ENCODE measurements at places on chromosomes 3 and 15. TPM values are rescaled to one million over a fixed set of nuclear protein-coding genes. Genes with fewer than 3 reads are reported as not detected.

Gene ARPP21
- total RNA-seq: 0.49 TPM

Gene PAQR5
- total RNA-seq: 0.81 TPM

Gene TAGLN3
- 11.9 TPM for total RNA-seq

Gene STAG1
- 9.5 TPM for total RNA-seq

Gene MST1
- total RNA-seq: 61.0 TPM

Gene C3orf22
- total RNA-seq: not detected

Gene STRIT1
- not detected for total RNA-seq

Gene PLS1
- total RNA-seq: 10.8 TPM

Gene ECE2
- total RNA-seq: not detected

Gene AMOTL2
- 198 TPM for total RNA-seq

Gene EPHA3
- total RNA-seq: 0.81 TPM

Gene HACD2
- 19.1 TPM for total RNA-seq

Gene TTC21A
- 5.2 TPM for total RNA-seq

Gene PPM1L
- total RNA-seq: 6.5 TPM

Gene RPP25
- total RNA-seq: 8.7 TPM

Gene CLDN11
- 77.7 TPM for total RNA-seq

Gene LRRC2
- total RNA-seq: 0.16 TPM

Gene PEX11A
- 4.7 TPM for total RNA-seq

Gene TIGIT
- not detected for total RNA-seq

Gene SERPINI1
- total RNA-seq: 0.89 TPM

Gene PIGZ
- 0.98 TPM for total RNA-seq

Gene ZIC4
- total RNA-seq: not detected

Gene KBTBD13
- total RNA-seq: not detected

Gene NTRK3
- 0.13 TPM for total RNA-seq

Gene UBE2E2
- 36.3 TPM for total RNA-seq

Gene SCG3
- not detected for total RNA-seq

Gene CERS3
- total RNA-seq: not detected

Gene TIPIN
- total RNA-seq: 8.0 TPM

Gene BSN
- total RNA-seq: 1.1 TPM

Gene ALPK3
- total RNA-seq: 15.3 TPM

Gene B3GALNT1
- 19.1 TPM for total RNA-seq

Gene ITIH4
- total RNA-seq: not detected

Gene UROC1
- total RNA-seq: not detected

Gene MINDY2
- 6.5 TPM for total RNA-seq

Gene C3orf20
- not detected for total RNA-seq
